ENCODE measurements at places on chromosomes 3 and 15.

- DNase-seq, result no peak
These were observed 664 bp downstream of the PARP3 start for GRCh38 chr3:51942603-51943450.

GRCh38 chr3:114452256-114452655 lies 158.4 kb downstream of the TIGIT start:
- DNase-seq, result no peak

- DNase-seq, result no peak
These were observed 47.0 kb upstream of the RGMA start for GRCh38 chr15:93135997-93136397.

GRCh38 chr3:34277110-34277509 lies 478.7 kb downstream of the PDCD6IP start:
- DNase-seq, result no peak

GRCh38 chr15:27479296-27480140 lies 508.5 kb downstream of the GABRG3 start:
- no peak for DNase-seq

GRCh38 chr3:195806211-195806915 lies 5.4 kb downstream of the MUC4 start:
- no peak for DNase-seq

GRCh38 chr3:49839193-49839809 lies 17.1 kb downstream of the TRAIP start:
- DNase-seq, result peak; percentile 69

DNA sequence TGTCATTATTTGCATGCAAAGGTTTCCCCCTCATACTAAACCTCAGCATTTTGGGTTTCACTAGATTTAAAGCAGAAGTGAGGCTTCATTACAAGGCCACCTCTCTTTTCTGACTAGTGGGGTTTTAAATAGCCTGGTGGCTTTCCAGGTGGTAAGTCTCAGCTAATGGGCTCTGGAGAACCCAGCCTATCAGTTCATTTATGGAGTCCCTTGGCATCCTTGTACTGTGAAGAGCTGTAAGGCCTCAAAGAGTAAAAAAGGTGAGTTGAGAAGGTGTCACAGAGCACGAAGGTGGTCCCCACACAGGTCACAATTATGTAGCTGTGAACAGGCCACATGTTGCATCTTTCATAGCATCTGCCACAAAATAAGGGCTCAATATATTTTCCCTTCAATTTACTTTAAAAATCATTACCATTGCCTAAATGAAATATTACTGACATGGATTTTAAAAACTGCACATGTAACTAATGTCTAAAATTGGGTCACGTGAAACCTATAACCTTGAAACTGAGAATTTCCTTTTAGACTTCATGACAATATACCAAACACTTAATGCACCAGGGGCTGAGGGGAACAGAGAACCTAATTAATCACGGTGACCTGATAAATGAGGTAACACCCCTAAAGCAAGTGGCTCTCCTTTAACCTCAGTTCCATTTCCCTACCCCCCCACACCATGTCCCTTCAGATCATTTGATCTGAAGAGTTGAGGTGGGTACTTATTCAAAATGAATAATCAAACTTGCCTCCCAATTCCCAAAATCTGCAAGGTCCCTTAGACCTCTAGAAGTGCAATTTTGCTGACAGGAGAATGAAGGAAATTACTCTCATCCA lies 1.3 kb downstream of the NGLY1 start:
- DNase-seq, result no peak

DNA sequence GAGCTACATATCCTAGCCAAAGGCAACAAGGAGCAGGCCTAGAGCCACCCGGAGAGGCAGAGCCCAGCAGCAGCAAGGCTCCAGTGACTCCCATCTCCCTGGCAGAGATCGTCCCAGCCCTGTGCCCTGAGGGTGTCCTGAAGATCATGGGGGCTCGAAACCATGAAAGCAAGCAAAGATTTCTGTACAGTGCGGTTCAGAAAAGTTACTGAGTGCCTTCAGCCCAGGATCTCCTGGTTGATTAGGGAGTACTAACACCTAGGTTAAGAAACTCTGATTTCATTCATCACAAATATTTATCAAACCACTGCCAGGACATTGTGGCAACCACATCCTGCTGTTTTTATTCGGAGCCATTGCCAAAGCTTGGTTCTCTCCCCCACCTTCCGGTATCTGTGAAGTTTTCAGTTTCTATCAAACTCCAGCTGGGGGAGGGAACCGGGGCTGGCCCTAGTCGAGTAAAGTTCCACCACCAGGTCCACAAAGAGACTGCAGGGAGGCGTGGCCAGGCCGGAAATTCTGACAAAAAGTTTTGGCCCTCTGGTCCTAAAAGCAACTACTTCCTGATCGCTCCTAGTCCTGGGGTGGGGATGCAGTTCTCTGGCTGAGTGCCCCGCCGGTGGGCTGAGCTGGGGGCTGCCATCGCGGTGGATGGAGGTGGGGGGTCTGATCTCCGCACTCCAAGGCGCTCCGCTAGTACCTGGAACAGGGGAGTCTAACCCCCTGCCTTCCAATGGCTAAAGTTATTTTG lies 1.2 kb downstream of the RAB43 start:
- peak; percentile 80 for DNase-seq

DNA sequence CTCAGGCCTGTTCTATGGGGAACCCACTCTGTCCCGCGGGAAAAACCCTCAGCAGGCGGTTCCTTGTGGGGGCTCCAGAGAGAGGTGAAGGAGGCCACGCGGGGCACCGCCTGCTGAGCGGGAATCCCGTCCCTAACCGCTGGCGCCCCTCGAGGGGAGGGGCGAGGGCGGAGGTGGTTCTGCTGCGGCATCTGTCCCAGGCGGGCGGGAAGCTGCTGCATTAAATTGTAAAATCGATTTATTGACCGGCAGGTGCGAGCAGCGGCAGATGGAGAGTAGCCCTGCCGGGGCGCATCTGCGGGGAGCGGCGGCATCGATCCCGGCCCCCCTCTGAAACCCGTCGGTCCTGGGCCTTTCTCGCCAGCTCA lies 3.7 kb upstream of the DLL4 start:
- DNase-seq, result no peak

DNA sequence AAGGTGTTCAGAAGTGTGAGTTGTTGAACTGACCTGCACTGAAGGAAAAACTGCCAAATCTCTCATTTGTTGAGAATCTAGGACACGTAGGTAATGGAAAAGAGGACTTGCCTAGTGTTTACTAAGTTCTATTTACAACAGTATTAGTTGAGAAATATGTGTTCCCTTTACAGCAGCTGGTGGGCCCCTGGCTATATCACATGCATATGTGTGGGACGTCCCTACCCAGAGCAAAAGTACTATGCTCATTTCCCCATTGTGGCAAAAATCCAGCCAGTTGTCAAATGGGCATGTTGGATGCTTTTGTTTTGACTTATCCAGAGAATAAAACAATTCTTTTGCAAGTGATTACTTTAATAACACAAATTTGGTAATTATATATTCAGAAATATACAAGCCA lies 113.3 kb upstream of the PTX3 start:
- no peak for DNase-seq

- no peak for DNase-seq
These were observed 54.0 kb downstream of the NR1D2 start for GRCh38 chr3:23999012-23999641.

DNA sequence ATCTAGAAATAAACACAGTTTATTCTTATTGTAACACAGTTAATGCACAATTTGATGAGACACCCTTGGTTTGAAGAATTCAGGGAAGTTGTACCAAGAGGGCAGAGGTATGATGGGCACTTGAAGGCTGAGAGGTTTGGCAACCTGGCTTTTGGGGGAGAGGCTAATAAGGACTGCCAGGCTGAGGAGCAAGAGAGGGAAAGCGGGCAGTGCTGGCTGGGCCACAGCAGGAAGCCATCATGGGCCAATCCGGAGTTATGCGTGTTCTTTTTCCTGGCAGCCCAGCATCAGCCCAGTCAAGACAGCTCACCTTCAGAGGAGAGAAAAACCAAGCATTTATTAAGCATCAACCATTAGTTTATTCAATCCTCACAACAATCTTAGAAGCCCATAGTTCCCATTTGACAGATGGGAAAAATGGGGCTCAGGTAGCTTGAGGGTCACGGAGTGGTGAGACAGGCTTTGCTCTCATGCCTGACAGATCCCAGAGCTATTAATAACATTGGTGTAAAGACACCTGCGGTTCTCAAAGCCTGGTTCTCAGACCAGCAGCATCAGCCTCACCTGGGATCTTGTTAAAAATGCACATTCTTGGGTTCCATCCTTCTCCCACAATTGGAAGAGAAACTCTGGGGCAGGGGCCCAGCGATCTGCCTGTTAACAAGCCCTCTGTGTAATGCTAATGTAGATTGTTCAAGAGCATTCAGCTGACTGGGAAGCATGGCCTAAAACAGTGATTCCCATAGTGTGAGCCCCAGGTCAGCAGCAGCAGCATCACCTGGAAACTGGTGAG lies 183.7 kb downstream of the NTRK3 start:
- no peak for DNase-seq

DNA sequence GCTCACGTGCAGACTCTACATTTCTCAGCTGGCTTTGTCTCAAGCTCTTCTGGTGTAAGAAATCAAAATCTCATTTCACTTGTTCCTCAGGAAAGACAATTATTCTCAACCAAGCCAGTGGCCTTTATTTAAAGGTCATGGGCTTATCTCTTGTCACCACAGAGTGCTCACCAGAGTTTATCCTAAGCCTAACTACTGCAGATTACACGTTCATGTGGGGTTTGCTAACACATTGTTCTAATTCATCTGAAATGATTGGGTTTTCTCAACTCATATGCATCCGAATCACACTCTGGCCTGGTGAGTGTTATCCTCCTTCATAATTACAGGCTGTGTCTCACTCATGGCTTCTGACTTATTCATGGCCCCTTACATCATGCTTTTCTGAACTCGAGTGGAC lies 83.3 kb upstream of the TSC22D2 start:
- DNase-seq, result no peak

- DNase-seq, result no peak
These were observed 5.1 kb upstream of the GRIP2 start for GRCh38 chr3:14545251-14545635.

- no peak for DNase-seq
These were observed 6.6 kb downstream of the SAMMSON start for GRCh38 chr3:70006089-70006488.

DNA sequence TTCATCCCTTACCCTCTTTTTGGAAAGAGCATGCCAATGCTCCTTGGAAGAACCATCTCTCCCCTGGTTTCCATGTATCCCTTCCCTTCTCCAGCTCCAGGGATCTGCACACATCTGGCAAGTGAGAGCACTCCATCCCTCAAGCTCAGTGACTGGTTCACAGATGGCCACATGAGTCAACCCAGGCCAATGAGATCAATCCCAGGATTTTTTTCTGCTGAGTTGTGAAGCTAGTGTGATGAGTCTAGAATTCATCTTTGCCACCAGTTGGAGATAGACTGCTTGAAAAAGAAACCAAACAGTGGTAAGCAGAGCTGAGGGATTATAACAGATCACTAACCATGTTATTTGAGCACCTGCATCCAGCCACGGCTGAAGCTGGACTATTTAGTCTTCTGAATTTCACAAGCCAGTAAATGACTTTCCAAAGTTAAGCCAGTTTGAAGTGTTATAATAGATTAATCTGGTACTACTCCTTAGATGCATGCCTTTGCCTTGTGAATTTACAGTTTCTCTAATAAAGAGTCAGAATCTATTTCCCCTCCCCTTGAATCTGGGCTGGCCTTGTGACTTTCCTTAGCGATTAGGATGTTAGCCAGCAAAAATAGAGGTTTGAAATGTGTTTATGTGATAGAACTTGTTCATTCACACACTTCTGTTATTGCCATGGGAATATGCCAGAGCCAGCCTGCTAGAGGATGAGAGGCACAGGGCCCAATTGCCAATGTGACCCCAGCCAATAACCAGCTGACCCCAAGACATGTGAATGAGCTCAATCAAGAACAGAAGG lies 159.8 kb downstream of the WNT5A start:
- no peak for DNase-seq

GRCh38 chr3:135229018-135229495 lies 434.0 kb downstream of the EPHB1 start:
- no peak for DNase-seq

DNA sequence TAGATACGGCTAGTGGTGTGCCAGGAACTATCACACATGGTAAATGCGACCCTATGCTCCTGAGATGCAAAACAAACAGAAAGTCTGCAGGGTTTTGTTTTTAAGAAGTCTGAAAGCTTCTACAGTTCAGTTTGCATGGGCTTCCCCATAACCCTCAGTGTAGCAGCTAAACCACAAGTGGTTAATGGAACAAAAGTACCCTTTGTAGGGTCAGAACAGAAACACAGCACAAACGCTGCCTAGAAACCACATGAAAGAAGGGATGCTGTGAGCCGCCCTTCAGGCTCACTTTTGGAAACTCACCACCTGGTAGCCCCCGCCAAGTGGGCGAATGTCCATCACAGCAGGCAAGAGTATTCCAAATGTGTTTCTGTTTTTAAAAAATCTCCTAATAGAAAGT lies 46.2 kb downstream of the CTDSPL start:
- no peak for DNase-seq

- no peak for DNase-seq
These were observed 73.0 kb downstream of the OXNAD1 start for GRCh38 chr3:16337856-16338540.

- no peak for DNase-seq
These were observed 72.1 kb upstream of the ROPN1 start for GRCh38 chr3:124064050-124064449.

- no peak for DNase-seq
These were observed 20.9 kb downstream of the CEMIP start for GRCh38 chr15:80800067-80800466.

DNA sequence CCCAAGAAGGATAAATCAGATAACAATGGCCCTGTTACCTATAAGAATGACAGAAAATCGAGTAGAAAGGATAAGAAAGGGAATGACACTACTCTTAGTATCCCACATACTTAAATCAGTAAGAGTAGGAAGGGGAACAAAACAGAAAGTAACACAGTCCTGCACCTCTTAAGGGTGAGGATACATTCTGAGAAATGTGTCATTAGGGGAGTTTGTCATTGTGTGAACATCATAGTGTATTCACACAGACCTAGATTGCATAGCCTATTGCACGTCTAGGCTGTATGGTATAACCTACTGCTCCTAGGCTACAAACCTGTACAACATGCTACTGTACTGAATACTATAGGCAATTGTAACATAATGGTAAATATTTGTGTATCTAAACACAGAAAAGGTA lies 142.6 kb downstream of the PLCH1 start:
- no peak for DNase-seq

All from right renal pelvis (tissue), 4 donors.